ENCODE measurements at places on chromosomes 16 and 17.

GRCh38 chr17:15740570-15741120 is 8.6 kb downstream of the TBC1D26 start:
- no peak for DNase-seq

- peak; percentile 67 for DNase-seq
Observed at GRCh38 chr16:3983081-3983520, 102.6 kb upstream of the CREBBP start.

DNA sequence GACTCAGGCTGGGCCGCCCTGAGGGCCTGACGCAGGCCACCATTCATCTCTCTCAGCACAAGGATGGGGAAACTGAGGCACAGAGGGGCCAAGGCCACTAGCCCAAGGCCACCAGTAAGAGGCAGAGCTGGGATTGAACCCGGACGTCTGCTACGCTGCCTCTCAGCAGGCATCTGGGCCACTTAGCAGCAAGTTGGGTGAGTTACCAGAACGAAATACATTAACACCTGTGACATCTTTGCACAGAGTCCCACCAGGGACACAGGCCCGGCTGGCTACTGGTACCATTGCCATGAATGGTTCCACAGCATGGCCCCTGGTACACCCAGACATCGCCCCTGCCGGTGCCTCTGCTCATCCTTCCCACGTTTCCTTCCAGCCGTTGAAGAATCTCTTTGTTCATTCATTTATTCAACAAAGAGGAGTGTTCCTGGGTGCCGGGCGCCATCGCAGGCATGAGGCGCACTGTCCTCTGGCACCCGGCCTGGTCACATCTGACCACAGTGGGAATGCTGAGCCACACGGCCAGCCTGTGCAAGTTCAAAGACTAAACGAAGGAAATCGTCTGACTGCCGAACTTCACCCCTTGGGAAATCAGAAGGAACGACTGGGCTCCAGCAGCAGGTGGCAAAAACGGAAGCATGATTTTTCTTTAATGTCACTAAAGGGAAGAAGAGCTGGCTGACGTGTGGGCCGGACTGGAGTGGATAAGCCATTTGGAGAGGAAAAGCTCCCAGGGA is 7.4 kb upstream of the ZNF469 start:
- DNase-seq: no peak

- no peak for DNase-seq
Observed at GRCh38 chr17:39385040-39385439, 16.4 kb downstream of the FBXL20 start.

DNA sequence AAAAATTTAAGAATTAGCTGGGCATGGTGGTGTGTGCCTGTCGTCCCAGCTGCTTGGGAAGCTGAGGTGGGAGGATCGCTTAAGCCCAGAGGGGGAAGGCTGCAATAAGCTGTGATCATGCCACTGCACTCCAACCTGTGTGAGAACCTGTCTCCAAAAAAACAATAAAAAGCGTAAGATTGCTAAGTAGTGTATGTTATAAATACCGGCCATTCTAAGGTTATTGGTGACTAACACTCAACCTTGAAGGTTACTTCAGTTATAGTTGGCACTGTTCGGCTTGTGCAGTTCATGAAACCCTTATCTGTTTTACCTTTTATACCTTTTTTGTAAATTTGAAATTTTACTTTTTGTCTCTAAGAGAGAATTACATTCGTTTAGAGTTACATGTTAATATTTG is 44.0 kb downstream of the PAFAH1B1 start:
- no peak for DNase-seq

DNA sequence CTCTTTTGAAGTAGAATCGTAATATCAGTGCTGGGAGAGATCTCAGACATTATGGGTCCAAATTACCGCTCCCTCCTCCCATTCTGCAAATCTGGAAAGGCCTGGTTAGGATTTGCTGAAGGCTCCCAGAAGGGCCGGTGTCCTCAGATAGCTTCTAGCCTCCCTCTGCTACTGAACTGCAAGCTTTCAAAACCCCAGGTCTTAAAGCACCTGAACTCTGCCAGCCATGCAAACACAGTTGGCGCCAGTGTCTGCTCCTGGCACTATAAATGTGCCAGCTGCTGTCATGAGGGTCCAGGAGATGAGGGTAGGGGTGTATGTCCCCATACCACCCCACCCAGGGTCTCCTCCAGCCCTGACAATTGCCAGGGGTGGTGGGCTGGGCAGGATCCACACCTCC is 24.2 kb downstream of the SLC5A10 start:
- no peak for DNase-seq

GRCh38 chr16:19151310-19151709 is 16.7 kb upstream of the SYT17 start:
- no peak for DNase-seq

- no peak for DNase-seq
Observed at GRCh38 chr17:19501219-19501618, 32.4 kb upstream of the SLC47A1 start.

GRCh38 chr17:78857266-78857665 is 16.7 kb upstream of the USP36 start:
- no peak for DNase-seq

DNA sequence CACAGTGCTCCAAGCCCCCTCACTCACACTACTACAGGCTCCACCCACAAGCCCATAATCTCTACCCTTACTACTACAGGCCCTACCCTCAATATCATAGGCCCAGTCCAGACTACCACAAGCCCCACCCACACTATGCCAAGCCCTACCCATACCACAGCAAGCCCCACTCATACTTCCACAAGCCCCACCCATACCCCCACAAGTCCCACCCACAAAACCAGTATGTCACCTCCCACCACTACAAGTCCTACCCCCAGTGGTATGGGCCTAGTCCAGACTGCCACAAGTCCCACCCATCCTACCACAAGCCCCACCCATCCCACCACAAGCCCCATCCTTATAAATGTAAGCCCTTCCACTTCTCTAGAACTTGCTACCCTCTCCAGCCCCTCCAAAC is 13.8 kb downstream of the RIPOR1 start:
- no peak for DNase-seq

- DNase-seq: no peak
Observed at GRCh38 chr17:80927791-80928216, 63.8 kb upstream of the CHMP6 start.

- DNase-seq: no peak
Observed at GRCh38 chr17:76643553-76644148, at the start of gene ST6GALNAC1. Gene ST6GALNAC1, minus strand, starts transcription at chr17:76643757. Its CDS starts 119 bp downstream, at chr17:76643638.

DNA sequence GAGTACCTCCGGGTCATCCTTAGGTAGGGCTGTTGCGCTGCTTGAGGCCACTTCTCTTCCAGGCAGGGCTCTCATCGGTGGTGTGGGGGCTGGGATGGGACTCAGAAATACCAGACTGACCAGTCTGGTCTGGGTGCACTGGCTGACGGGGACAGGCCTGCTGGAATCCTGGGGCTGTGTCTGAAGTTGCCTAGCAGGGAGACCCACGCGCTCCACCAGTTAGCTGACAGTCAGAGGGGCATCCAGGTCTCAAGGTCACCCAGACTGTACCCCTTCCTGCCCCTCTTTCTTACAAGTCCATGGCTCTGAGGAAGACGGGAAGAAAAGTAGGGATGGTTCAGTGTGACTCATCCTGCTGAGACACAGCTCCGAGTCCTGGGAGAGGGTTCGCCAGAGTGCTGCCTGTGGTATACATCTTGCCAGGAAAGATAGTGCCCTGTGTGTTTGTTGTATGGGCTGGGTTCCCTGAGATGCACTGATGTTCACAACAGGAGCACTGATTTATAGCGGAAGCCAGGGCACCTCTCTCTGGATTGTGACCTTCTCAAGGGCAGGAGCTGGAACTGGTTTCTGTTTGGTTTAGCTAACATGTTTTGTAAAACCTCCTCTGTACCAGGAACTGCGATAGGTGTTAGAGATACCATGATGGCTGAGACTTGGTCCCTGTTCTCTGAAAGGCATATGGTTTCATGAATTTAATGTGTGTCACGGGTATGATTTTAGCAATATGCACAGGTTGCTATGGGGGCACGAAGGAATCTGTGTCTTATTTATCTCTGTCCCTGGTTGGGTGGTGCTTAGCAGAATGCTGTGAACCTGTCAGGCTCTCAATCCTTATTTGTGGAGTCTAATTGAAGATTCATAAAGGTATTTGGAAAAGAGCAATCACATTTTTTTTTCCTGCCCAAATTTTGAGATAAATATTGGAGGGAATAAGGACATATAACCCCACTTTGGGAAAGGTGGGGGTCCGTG is 97.5 kb downstream of the OR1D5 start:
- DNase-seq: no peak

DNA sequence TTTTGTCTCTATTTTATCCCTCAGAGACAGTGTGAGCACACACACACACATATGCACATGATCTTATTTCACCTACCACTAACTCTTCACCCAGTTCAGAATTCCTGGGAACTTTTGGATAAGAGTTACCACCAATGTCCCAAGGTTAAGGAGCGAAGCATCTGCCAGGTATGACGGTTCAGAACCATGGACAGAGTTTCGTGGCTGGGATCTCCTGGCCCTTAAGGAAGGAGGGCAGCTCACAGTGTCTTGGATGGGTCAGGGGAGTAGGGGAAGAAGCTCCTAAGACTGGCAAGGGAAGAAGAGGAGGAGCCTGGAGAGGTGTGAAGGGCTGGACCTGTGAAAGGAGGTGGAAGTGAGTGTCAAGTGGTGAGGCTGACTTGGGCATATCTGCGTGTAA is 23.0 kb upstream of the TMEM132E start:
- peak; percentile 54 for DNase-seq

DNA sequence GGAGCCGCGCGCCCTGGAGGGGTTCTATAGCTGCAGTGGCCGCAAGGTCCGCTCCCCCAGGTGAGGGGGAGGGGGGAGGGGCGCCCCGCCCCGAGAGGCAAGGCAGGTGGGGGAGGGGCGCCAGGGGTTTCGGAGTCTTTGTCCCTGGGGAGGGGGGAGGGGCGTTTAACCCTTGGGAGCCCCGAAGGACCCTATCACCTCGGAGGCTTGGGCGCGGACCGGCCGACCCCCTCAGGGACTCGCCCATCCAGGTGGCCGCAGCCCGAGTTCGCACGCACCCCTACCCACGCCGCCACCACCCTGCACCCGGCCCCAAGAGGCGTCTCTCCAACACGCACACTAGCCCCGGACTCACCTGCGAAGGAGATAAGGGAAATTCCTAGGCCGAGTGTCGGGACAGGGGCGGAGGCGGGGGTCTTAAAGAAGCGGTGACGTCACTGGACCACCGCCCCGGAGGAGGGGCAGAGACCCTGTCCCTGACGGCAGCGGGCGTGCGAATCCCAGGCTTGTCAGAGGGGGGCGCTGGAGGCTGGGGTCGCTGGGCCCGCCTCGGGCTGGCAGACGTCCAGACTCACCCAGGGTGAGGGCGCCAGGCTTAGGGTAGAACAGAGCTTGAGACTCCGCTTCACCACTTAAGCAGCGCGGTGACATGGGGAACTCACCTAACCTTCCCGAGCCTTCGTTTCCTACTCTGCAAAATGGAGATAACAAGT is at the start of gene CLDN6:
TSS of gene CLDN6 (minus strand) at position 390 of the 713 bp plus-strand sequence. CDS start 2,162 bp downstream, outside the sequence.
- peak; percentile 77 for DNase-seq

DNA sequence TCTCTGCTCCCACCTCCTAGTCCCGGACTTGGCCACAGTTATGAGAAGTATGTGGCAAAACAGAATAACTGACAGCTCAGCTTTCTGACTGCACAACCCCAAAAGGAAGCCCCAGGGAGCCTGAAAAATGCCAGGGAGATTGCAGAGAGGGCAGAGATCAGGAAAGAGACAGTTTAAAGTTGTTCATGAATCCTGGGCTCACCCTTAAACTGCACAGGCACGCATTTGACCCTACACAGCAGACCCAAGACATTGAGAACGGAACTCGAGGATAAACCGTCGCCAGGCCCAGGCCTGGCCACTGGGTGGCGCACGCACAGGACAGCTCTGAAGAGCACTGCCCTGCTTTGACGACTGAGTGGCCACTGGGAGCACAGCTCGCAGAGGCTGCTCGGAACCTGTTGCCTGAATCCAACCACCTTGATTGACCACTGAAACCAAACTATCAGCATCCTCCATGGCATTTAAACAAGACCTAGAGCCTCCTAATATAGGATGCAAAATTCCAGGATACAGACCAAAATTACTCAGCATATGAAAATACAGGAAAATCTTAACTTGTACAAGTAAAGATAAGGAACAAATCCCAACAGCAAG is 114.0 kb downstream of the C16orf95 start:
- peak; percentile 64 for DNase-seq

GRCh38 chr16:67608364-67608763 is 36.6 kb upstream of the CARMIL2 start:
- no peak for DNase-seq

Data from neuronal stem cell (in vitro differentiated cells).